ENCODE measurements at places on chromosomes 12 and 14.

DNA sequence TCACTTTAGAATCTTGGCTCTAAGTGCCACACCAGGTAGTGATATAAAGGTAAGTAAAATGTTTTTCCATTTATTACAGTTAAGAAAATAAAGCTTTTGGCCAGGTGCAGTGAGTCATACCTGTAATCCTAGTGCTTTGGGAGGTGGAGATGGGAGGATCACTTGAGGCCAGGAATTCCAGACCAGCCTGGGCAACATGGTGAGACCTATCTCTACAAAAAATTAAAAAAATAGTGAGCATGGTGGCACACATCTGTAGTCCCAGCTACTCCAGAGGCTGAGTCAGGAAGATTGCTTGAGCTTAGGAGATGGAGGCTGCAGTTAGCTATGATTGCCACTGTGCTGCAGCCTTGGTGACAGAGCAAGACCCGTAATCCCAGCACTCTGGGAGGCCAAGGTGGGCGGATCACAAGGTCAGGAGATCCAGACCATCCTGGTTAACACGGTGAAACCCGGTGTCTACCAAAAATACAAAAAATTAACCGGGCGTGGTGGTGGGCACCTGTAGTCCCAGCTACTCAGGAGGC, 5.0 kb downstream of the FANCM start:
- no peak for DNase-seq

GRCh38 chr12:11630046-11630706, 19.3 kb upstream of the ETV6 start:
- DNase-seq: no peak

DNA sequence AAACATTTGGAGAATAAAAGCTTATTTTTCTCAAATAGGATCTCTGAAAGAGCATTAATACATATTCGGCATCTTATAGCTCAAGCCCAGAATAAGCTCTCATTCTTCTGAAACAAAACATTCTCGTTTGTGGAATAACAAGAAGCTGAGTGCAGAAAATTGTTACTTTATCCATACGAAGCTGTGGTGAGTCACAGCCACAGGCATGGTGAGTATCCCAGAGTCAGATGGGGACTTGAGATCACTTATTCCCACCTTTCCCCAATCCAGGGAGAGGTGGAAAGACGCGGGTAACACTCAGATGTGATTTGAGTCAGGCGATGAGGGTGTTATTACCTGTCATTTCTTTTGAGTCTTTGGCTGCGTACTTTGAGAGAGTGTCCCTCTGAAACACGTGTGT, 214.6 kb upstream of the TMEM132C start:
- DNase-seq: no peak

DNA sequence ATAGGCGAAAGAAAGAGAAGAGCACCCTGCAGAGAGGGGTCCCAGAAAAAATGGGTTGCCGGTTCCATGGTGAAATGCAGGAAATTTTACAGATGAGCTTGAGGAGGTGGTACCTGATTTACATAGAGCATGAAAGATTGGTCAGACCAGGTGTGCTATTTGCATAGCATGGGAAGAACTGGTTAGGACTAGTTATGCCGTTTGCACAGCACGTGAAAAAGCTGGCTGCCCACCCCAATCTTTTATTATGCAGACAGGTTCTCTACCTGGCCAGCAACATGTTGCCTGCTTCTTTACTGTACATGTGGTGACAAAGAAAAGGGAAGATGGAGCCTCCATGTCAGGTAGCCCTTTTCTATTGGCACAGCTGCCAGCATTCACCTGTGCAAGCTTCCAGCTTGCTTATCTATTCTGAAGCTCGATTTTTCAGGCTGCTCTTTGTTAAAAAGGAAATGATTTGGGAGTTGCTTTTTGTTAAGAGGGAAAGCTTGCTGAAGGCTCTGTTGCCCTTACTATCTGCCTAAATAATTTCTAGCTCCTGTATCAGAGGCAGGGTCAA, 62.9 kb upstream of the ELK3 start:
- no peak for DNase-seq

DNA sequence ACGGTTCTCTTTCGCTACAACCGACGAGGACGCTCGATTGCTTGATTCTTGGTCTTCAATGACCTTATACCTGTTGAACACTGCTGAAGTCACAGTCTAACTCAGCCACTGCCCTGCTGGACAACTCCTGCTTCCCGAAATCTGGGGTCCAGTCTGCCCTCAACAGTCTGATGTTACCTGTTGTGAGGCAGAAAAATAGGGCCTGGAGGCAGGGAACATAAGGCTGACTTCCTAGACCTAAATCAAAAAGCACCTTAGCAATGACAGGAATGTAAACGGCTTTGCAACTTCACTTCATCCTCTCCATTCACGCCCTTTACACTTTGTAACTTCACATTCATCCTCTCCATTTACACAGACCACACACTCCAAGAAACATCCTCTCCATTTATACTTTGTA, 597 bp upstream of the GLTP start:
- no peak for DNase-seq

GRCh38 chr12:28543021-28543890, 353.0 kb downstream of the CCDC91 start:
- no peak for DNase-seq

DNA sequence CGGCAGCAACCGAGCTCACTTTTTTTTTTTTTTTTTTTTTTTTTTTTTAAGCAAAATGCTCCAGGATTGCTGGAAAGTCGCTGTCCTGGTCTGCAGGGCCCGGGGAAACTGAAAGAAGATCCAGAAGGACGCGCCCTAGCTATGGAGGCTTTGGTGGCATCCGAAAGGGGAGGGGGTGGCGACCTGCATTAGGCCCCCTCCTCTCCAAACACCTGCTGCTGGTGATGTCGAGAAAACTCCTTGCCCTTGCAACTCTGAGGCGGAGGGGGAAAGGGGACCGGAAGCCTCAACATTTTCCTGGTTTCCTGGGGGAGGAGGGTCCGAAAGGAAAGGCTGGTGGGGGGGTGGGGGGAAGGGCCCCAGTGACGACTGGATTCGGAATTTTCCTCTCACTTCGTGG, 421.1 kb downstream of the VRK1 start:
- no peak for DNase-seq

- no peak for DNase-seq
Observed at GRCh38 chr12:132481771-132482745, 7.9 kb upstream of the FBRSL1 start.

- no peak for DNase-seq
Observed at GRCh38 chr14:87667659-87668058, 325.3 kb downstream of the GALC start.

GRCh38 chr12:7444076-7444475, at the start of gene CD163L1:
CD163L1 (minus strand) TSS chr12:7444153; CDS start chr12:7444127, 26 bp downstream.
- no peak for DNase-seq

- no peak for DNase-seq
Observed at GRCh38 chr12:52333321-52333720, 12.1 kb upstream of the KRT83 start.

GRCh38 chr12:72075891-72076557, 137.4 kb downstream of the TPH2 start:
- DNase-seq: no peak

- DNase-seq: no peak
Observed at GRCh38 chr14:67490196-67490595, 1.7 kb upstream of the TMEM229B start.

- no peak for DNase-seq
Observed at GRCh38 chr12:104136577-104136976, 1.4 kb downstream of the NFYB start.

DNA sequence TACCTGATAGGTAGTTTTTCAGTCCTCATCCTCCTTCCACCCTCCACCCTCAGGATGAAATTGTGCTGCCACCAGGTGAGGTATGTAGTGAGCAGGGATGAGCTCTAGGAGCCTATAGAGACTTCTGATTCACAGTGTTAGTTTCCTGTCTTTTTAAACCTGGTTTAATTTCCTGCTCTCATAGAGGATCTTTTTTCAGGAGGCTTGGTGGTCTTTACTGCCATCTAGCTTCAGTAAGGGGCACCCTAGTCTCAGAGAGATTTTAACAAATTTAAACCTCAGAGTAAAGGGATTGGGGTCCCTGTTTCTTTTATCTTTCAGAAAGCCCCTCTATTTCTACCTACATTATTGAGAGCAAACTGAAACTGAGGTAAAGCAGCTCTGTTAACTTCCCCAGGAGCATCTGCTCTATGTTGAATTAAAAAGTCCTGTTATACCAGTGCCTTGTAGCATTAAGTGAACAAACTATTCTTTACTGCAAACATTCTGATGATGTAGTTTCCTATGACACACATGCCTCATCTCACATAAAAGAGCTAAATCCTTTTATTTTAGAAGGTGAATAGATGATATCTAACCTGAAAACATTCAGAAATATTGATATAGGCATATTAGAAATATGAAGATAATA, 172.2 kb upstream of the DDHD1 start:
- DNase-seq: no peak

GRCh38 chr12:79086541-79087296, 222.1 kb downstream of the SYT1 start:
- DNase-seq: no peak

DNA sequence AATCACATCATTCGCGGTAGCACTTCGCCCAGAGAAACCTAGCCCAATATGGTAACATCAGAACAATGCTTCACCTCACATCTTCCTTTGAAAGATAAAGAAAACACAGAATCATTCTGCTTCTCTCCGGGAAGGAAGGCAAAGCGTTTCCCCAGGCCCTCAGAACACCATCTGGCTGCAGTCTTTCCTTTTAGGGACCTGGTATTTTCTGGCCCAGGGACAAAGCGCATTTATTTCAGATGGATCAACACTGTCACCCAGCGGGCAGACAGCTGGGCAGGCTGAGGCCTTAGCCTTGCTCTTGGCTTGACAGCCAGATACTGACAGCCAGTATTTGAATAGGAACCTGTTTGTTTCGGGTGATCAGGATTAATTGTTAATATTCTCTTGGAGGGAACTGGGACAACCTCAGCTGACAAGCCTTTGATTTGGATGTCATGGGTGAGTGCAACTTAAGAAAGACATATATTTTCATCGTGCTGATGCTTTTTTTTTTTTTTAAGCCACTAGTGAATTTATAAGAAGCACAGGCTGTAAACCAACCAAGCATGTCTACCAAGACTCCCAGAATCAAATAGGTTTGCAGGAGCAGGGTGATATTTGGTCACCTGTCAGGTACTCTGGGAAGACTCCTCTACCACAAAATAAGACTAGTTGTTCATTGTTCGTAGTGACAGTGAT, 118.9 kb downstream of the VEZT start:
- no peak for DNase-seq

- DNase-seq: no peak
Observed at GRCh38 chr14:65840118-65840751, 427.7 kb downstream of the FUT8 start.

GRCh38 chr14:85399186-85399585, 130.8 kb upstream of the FLRT2 start:
- no peak for DNase-seq

DNA sequence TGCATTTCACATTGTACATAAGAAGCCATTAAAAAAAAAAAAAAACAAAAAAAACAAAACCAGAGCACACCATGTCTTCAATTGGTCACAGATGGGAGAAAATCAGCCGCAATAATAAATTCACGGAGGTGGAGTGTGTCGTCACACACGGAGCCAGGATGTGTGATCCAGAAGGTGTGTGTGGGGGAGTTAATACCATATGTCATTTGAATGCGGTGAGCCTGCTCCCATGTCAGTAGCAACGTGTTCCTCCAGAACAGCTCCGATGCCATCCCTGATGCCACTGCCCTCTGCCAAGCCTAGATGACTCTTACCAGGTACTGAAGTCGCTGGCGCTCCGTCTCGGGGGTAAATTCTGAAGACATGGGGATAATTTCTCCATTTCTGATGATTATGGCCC, 197.8 kb downstream of the PPM1H start:
- no peak for DNase-seq

GRCh38 chr12:43832463-43833168, 3.3 kb upstream of the TMEM117 start:
- no peak for DNase-seq

- no peak for DNase-seq
Observed at GRCh38 chr12:130354407-130354806, 16.7 kb downstream of the PIWIL1 start.

DNA sequence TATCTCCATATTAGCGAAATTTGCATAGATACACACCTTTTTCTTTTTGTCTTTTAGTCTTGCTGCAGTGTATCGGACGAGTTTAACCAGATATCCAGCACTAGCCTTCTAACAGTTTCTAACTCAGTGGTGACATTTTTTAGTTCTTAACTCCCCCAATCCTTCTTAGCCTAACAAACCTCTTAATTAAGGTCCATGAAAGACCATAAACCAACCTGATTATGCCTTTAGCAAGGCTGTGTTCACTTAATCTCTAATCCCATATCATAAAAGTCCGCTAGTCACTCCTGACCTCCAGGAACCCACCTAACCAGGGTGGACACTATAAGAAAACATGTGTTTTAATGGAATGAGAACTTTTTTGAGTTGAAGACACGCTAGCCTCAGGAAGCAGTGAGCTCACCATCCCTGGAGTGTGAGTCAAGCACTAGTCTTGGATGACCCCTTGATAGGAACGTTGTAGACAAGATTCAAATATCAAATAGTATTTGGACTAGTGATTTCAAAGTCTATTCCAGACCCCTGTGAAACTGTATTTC, 9.5 kb downstream of the CDKN1B start:
- DNase-seq: no peak

- no peak for DNase-seq
Observed at GRCh38 chr14:100589760-100590469, 2.7 kb upstream of the BEGAIN start.

- DNase-seq: no peak
Observed at GRCh38 chr14:92625213-92625612, 111.6 kb downstream of the RIN3 start.

GRCh38 chr14:65769151-65769550, 356.6 kb downstream of the FUT8 start:
- DNase-seq: no peak

DNA sequence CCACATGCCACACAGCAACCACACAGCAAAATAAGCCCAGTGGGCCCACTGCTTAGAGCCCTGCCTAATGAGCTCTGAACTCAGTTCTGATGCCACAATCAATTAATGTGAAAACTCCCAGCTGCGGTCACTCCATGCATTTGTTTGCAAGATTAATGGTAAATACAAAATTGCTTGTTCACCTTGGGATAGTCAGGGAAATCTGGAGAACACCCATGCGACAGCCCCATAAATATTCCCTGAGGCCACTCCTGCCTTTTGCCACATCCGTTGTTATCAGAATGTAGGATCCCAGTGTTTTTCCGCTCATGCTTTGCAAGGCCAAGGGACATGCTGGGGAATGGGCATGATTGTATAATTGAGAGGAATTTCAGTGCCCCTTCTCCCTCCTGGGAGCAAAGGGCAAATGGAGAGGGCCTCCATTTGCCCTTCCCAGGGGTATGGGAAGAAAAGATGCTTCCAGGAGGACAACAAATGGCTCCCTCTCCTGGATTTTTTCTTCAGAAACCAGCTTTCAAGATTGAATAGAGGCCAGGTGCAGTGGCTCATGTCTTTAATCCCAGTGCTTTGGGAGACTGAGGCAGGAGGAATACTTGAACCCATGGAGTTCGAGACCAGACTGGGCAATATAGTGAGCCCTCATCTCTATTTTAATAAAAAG, 30.8 kb upstream of the CMKLR1 start:
- no peak for DNase-seq

Data from GM12891 (cell line).